ENCODE measurements at places on chromosomes 1 and 21. TPM values are rescaled to one million over a fixed set of nuclear protein-coding genes. Genes with fewer than 3 reads are reported as not detected.

DNA sequence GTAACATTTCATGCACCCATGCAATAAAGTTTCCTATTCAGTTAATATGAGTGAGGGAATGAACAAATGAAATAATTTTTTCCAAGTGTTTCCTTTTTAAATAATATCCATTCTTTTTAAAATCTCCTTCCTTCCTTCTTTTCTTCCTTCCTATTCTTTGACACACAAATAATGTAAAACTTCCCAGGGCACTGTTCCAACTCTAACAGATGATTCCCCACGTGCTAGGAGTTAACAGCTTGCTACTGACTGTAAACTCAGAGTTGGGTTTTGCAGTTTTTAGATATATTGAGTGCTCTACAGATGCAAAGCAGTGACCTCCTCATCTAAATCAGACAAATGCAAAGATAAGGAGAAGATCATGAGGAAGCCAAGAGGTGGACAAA, 54.0 kb upstream of the POU2F1 start:
- DNase-seq = no peak

The MYBPH gene
- total RNA-seq = not detected

DNA sequence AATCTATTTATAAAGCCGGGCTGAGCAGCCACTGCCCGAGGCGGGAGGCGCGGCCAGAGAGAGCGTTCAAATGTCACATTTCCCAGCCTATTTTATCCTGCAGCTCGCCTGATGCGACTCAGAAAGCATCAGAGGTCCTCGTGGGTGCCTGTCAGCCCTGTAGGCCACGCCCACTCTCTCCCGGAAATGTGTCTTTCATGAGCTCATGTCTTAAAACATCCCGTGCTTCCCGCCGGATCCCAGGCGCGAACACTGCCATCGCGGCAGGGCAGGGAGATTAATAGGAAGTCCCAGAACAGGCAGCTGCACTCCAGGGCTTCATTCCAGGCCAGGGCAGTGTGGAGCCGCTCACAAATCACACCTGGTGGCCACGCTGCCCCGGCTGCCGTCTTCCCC, 117.5 kb downstream of the PRDM16 start:
- DNase-seq = peak; percentile 82

DNA sequence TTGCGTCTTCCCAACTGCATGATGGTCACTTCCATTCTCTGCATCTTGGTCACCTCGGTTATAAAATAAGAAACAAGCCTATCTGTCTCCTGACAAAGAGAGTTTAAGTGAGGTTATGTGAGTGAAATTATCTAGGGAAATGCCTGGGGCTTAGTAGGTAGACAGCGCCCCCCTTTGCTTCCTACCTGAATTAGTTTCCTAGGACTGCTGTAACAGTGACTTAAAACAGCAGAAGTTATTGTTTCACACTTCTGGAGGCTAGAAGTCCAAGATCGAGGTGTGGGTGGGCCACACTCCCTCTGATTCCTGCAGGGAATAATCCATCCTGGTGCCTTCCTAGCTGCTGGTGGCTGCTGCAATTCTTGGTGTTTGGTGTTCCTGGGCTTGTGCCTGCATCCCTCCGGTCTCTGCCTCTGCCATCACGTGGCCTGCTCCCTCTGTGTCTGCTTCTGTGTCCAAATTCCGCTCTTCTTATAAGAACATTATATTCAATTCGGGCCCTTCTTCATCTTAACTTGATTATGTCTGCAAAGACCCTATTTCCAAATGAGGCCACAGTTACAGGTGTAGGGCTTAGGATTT, 92.6 kb downstream of the IGSF21 start:
- DNase-seq = no peak

- DNase-seq = no peak
Measured at GRCh38 chr1:4617506-4617905, 36.9 kb upstream of the AJAP1 start.

- DNase-seq = no peak
Measured at GRCh38 chr1:29836651-29837646, 600.6 kb downstream of the PTPRU start.

All from left ventricle myocardium inferior (tissue), 1 donor.